ENCODE measurements at places on chromosomes 4 and X.

GRCh38 chrX:100083211-100083610, 326.9 kb downstream of the PCDH19 start:
- DNase-seq, result no peak

DNA sequence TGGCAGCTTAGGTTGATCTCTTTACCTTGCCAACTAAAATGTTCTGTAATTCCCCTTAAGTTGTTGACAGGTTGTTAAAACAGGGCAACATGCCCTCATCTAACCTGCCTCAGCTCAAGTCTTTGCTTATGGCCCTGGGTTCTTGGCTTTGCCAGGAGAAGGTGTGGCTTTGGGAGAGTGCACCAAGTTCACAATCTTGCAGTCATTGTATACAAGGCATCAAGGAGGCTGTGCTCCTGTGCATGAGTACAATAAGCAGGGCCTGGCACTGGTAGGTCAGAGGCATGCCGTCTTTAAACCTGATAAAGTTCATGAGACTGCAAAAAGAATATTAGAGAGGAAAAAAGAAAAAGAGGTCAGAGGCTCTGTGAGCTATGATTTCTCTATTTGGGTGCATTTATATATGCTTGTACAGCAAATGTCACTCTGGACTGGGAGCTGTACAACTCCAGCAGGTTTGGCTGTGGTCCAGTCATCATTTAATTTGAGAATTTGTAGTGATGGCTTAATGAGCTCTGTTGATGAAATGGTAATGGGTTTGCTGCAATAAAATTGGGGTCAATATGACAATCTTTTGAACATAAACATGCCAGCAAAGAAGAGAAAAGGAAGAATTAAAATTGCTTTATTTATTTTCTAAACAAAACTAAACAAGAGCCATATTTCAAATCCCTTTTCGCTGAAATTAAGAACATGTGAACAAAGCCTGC, 30.3 kb downstream of the AREG start:
- DNase-seq, result no peak

DNA sequence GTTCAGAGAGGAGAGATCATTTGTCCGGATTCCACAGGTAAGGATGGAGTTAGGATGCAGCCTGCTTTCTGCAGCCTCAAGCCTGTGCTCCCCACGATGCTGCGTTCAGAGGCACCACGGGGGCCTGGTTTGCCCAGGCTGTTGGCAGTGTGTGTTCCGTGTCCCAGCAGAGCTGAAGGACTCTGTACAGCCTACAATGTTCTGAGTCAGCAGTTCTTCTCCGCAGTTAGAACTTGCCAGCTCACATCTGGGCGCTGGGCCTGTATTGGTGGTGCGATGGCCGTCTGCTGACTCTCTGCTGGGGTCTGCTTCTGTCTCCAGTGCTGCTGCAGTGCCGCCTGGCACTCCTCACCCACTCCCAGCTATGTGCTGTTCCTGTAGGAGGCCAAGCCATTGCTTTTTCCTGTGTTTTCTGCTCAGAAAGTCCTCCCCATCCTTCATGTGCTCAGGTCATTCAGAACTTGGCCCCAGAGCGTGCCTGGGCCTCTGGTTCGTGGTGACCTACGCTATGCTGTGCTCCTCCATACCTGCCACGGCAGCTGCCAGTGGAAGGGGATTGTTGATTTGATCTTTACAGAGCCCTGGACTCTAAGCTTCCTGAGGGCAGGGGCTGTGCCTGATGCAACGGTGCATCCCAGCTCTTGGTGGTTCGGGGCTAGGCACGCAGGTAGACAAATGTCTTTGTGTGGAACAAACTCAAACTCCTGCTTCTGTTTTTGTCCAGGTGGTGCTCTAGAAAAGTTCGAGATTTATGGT, 42.6 kb upstream of the TADA2B start:
- DNase-seq, result no peak

- DNase-seq, result no peak
Measured at GRCh38 chrX:37871626-37872302, 24.4 kb upstream of the DYNLT3 start.

DNA sequence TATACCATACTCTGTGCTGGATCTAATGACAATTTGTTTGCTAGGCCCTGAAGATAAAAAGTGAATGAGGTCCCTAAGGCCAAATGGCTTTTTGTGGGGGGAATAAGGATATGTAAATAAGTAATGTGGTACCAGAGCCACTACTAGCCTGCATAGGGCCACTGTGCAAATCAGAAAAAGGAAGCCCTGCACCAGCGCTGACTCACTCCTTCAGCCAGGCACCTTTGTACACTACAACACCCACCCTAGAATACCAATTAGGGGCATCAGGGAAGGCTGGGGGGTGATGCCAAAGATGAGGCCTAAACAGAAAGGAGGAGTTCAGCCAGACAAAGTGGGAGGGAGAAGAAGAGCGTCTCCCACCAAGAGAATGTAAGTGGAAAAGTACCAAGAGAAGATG, 122.2 kb downstream of the CAMK2D start:
- DNase-seq, result no peak

- no peak for DNase-seq
Measured at GRCh38 chrX:154658187-154658586, 4.8 kb upstream of the CTAG2 start.

- no peak for DNase-seq
Measured at GRCh38 chrX:133402042-133402453, 13.2 kb downstream of the GPC4 start.

DNA sequence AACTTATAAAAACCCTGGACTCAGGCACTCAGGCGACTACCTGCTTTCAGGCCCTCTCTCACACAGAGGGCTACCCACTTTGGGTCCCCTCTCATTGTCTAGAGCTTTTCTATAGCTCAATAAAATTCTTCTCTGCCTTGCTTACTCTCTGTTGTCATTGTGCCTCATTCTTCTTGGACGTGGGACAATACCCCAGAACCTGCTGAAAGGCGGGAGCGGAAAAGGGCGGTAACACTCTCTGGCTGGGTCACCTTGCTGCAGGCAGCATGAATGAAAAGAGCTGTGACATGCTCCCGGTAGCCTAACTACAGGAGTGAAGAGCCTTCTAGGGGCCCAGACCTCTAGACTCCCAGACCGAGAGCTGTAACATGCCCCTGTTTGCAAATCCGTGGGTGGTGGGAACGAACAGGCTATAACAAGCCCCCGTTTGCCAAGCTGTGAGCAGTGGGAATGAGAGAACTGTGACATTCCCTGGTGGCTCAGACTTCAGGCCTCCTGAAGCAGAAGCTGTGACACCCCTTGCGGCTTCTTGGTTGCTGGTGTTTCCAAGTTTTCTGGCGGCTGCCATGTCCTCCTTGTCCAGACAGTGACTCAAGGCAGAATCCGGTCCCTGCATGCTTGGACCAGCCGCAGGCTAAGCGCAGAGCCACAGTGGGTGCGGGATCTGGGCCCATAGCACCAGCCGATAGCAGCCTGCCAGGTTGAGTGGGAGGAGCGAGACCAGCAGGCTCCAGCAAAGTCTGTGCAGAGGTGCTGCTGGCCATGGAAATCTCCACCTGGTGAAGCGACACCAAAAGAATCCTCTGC, 684.6 kb downstream of the ARAP2 start:
- DNase-seq, result no peak
